ENCODE measurements at places on chromosomes 3 and 15. TPM values are rescaled to one million over a fixed set of nuclear protein-coding genes. Genes with fewer than 3 reads are reported as not detected.

The RTP4 gene
- 16.6 TPM for total RNA-seq

The PIK3R4 gene
- total RNA-seq, result 41.7 TPM

The UQCC5 gene
- 102 TPM for total RNA-seq

The IGF2BP2 gene
- 17.7 TPM for total RNA-seq

The COMMD4 gene
- total RNA-seq, result 149 TPM

The CHDH gene
- 0.02 TPM for total RNA-seq

The AMIGO3 gene
- total RNA-seq, result not detected

The TGM4 gene
- total RNA-seq, result 1.2 TPM

The RPUSD2 gene
- 13.6 TPM for total RNA-seq

The SLC51A gene
- total RNA-seq, result not detected

Data from H4 (cell line).